ENCODE measurements at places on chromosomes 3 and 15. TPM values are rescaled to one million over a fixed set of nuclear protein-coding genes. Genes with fewer than 3 reads are reported as not detected.

- no peaks in the 10 kb centered on the region for H3K27me3 ChIP-seq
- H3K27ac ChIP-seq = no peak overlapping the region
- H3K4me1 ChIP-seq = no peaks in the 10 kb centered on the region
- no peak for DNase-seq
- H3K36me3 ChIP-seq = no peaks in the 10 kb centered on the region
Observed at GRCh38 chr3:7700539-7700938, 801.1 kb upstream of the LMCD1 start.

DNA sequence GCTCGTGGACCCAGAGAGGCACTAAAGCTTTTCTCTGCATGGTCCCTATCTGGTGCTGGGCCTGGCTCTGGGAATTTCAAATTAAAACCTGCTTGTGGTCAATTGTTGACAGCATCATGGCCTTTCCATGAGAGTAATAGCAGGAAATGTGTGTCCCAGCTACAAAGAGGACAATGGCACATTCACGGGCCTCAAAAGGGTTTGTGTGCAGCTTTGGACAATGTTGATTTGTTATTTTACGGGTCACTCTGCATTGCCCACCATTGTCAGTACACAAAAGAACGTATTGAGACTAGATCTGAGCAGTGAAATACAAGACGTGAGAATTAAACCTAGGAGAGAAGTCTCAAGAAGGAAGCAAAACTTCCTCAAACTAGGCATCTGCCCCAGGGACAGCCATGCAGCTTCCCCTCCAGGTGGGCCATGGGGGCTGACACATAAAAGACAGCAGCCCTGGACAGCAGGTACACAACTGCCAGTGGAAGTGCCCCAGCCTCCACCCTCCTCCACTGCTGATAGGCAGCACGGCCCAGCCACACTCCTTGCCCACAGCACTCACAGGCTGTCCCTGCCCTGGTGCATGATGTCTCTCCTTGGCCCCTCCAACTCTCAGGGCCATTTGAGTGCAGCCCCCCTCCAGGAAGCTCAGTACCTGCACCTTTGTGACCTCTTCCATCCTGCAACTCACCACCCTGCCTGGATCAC, 15.9 kb upstream of the LTF start:
- no peak overlapping the region for H3K4me3 ChIP-seq
- no peaks in the 10 kb centered on the region for H3K36me3 ChIP-seq
- H3K27me3 ChIP-seq = no peaks in the 10 kb centered on the region
- H3K27ac ChIP-seq = no peak overlapping the region
- no peak for DNase-seq

SCN11A gene
- total RNA-seq = not detected

CNBP gene
- total RNA-seq = 258 TPM

DNA sequence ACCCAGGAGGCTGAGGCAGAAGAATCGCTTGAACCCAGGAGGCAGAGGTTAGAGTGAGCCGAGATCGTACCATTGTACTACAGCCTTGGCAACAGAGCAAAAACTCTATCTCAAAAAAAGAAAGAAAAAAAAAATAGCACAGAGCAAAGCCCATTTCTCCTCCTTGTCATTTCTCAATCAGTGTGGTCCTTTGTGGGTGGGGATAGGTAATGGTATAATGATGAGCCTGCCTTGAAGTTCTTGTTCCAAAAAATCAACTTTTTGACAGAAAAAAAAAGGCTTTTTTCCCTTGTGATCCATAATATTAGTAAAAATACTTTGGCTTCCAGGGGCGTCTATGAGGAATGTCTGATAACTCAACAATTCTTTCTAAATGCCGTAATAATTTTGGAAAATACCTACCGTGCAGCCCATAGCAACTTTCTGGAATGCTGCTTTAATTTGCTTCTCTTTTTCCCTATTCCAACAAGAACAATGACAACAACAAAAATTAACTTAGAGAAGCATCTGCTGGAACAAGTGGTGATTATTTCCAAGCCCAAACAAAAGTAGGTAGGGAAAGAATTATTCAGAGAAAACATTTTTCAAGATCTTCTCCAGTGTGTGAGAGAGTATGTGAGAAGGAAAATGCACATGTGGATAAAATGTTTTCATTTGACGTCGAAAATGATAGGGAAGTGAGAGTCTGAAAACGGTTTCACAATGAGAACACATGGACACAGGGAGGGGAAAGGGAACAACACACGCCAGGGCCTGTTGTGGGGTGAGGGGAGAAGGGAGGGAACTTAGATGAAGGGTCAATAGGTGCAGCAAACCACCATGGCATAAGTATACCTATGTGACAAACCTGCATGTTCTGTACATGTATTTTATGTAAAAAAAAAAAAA, 337.8 kb downstream of the RBMS3 start:
- DNase-seq = no peak
- no peaks in the 10 kb centered on the region for H3K4me1 ChIP-seq
- no peak overlapping the region for H3K27ac ChIP-seq

RAB5A gene
- total RNA-seq = 57.6 TPM

GRCh38 chr15:65612616-65612946, 1.6 kb upstream of the INTS14 start:
- H3K36me3 ChIP-seq = peaks cover 5% of the 10 kb centered on the region
- no peaks in the 10 kb centered on the region for H3K27me3 ChIP-seq
- peaks cover 10% of the 10 kb centered on the region for H3K4me1 ChIP-seq
- no peak for DNase-seq
- H3K27ac ChIP-seq = no peak overlapping the region
- H3K4me3 ChIP-seq = no peak overlapping the region

DNA sequence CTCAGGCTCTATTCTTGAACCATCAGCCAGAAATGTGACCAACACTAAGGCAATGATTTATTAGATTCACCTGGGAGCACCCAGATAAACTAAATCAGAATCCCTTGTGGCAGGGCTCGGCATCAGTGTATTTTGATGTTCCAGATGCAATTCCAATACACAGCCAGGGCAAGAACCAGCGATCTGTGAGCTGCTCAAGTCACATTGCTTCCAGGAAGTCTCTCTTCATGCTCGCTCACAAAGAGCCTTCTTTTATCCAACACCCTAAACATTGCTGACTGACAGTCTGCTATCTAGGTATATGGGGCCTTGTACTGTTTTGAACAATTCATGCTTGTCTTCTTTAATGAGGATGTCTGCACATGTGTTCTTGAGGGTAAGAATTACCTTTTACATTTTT, 40.9 kb upstream of the GOLGA8J start:
- peaks cover 18% of the 10 kb centered on the region for H3K4me1 ChIP-seq
- no peak overlapping the region for H3K27ac ChIP-seq
- no peaks in the 10 kb centered on the region for H3K27me3 ChIP-seq
- no peaks in the 10 kb centered on the region for H3K36me3 ChIP-seq
- no peak for DNase-seq

DNA sequence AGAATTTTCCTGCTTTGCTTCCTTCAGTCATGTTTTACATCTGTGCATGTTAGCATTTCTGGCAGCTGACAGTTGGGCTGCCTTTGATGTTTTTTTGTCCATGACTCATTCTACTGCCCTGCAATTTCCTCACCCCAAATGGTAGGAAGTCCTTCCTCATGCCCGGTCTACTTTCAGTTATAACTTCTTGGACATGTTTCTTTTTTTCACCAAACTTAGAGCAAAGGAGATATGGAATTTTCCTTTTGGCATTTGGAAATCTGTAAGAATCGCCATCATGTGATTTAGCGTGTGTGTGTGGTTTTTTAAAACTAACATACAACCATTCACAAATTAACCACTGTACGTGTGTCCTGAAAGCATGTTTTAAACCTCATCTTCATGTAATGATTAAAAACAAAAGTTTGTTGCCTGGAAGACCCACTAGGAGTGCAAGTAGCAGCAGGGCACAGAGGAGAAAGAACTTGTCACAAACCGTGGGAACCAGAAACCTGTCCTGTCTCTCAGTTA, 430.7 kb upstream of the CFAP20DC start:
- no peaks in the 10 kb centered on the region for H3K36me3 ChIP-seq
- DNase-seq = peak; percentile 68
- peak overlapping the region; percentile 79 for H3K27ac ChIP-seq
- peaks cover 23% of the 10 kb centered on the region for H3K4me1 ChIP-seq

ZNF80 gene
- not detected for total RNA-seq

P2RY13 gene
- not detected for total RNA-seq

GRCh38 chr15:90581771-90582352, 52.1 kb downstream of the CRTC3 start:
- H3K4me3 ChIP-seq = no peak overlapping the region
- H3K27me3 ChIP-seq = no peaks in the 10 kb centered on the region
- no peaks in the 10 kb centered on the region for H3K4me1 ChIP-seq
- 0 out of 2 replicates have a peak, but pooled peaks cover 5% of the 10 kb centered on the region for H3K36me3 ChIP-seq
- DNase-seq = no peak

DNA sequence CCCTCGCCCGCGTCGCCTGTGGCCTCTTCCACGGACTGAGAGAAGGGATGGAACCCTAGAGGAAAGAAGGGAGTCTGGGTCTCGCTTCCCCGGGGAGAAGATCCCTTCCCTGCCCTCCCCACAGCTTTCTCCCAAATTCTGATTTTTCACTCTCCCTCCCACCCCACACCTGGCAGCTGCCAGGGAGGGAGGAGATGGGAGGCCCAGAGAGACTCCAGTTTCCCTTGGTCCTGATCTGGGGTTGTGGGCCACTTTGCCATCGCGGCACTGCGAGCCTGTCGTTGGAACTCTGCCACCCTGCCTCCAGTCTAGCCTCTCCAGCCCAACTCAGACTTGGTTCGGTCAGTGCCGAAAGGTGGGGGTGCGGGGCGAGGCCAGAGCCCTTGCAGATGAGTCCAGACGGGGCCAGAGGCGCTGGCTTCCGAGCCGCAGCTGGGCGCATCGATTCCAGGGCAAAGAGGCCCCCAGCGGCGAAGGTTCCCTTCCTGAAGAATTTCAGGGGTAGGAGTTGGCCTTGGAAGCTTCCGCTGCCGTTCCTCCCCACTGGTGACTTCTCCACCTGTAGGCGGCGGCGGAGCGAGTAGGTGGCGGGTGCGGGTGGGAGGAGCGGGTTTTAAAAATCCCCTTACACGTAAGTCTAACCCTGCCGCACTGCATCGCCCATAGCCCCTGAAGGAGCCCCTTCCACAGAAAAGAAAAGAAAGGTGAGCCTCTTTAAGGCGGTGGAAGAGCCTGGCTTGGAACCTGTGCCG, 5.2 kb downstream of the WNT5A start:
- no peak overlapping the region for H3K4me3 ChIP-seq
- no peak for DNase-seq
- H3K27ac ChIP-seq = no peak overlapping the region
- H3K27me3 ChIP-seq = no peaks in the 10 kb centered on the region
- H3K4me1 ChIP-seq = peaks cover 15% of the 10 kb centered on the region
- H3K36me3 ChIP-seq = peaks cover 41% of the 10 kb centered on the region

SERF2 gene
- total RNA-seq = 1,697 TPM

CYP1A1 gene
- not detected for total RNA-seq

DNA sequence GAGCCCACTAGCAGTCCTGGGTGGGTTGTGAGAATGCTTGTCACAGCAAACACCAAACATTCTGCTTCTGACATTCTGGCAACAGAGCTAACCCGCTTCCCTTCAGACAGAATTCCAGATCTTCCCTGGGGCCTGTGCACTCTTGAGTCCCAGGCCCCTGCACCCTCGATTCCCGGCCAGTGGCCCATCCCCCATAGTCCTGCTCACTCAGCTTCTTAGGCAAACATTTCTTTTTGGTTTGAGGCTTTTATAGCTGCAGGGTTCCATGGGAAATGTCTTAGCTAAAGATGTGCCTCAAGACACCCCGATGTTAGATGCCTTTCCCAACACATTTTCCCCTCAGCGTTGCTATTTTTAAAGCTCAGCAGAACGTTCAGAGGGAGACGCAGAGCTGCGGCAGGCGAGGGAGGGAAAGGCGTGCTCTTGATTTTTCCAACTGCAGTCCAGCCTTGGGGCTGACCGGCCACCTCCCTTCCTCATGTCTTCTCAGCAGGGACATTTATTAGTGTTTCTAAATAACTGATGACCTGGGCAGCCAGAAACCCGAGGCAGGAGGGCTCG, 35.2 kb downstream of the ABTB1 start:
- H3K4me3 ChIP-seq = no peak overlapping the region
- H3K36me3 ChIP-seq = peaks cover 17% of the 10 kb centered on the region
- H3K27me3 ChIP-seq = no peaks in the 10 kb centered on the region
- no peaks in the 10 kb centered on the region for H3K4me1 ChIP-seq
- DNase-seq = no peak
- no peak overlapping the region for H3K27ac ChIP-seq

DNA sequence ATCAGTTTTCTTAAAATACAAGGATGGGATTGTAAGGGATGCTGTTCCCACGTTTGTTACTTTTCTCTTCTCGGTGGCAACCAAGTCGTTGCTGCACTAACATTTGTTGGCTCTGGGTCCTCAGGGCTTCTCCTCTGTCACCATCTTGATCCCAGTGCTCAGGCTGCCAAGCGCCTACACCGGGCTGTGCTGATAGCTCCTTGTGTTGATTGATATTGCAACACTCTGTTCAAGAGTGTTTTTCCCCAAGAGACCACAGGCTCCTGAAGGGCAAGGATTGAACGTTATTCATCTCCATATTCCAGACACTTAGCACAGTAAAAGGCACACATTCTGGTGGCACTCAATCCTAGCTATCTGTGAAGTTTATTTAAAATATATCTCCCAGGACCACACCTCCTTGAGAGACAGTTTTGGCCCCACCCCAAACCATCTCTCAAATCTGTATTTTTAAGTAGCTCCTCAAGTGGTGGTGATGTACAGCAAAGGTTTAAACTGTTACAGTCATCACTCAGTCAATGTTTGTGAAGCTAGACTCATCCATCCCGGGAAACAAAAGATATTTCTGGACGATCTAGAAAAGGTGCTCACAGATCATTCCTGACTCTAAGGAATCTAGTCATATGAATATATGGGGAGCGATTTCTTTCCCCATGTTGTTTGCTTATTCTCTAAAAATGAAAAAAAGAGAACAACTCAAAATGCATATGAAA, 38.5 kb upstream of the FOXP1 start:
- H3K4me3 ChIP-seq = no peak overlapping the region
- H3K27ac ChIP-seq = no peak overlapping the region
- H3K4me1 ChIP-seq = no peaks in the 10 kb centered on the region
- H3K36me3 ChIP-seq = no peaks in the 10 kb centered on the region

CLDN18 gene
- total RNA-seq = not detected

DNA sequence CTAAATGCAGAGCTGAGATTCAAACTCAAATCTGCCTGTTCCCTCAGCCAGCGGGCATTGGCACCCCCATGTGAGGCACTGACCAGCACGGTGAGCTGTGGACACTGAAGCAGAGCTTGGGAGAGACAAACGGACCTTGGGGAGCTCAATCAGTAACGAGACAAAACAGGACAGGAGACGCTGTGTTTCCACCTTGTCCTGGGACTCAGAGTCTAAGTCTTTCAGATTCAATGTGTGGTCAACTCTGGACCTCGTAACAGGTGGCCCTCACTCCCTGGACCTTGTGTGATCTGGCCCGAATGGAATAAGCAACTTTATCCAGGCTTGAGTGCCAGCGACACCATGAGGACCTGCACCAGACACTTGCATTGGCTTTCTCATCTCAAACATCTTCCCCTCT, 232.5 kb downstream of the UACA start:
- no peaks in the 10 kb centered on the region for H3K27me3 ChIP-seq
- H3K4me3 ChIP-seq = no peak overlapping the region
- DNase-seq = no peak
- H3K27ac ChIP-seq = no peak overlapping the region

CHRFAM7A gene
- total RNA-seq = not detected

GRCh38 chr3:45048244-45048643, 22.1 kb downstream of the CLEC3B start:
- peaks cover 18% of the 10 kb centered on the region for H3K4me1 ChIP-seq
- H3K4me3 ChIP-seq = no peak overlapping the region
- H3K27me3 ChIP-seq = no peaks in the 10 kb centered on the region
- no peak for DNase-seq
- no peaks in the 10 kb centered on the region for H3K36me3 ChIP-seq

GOLGA6L22 gene
- total RNA-seq = not detected
